ENCODE measurements at places on chromosomes 12 and 14.

DNA sequence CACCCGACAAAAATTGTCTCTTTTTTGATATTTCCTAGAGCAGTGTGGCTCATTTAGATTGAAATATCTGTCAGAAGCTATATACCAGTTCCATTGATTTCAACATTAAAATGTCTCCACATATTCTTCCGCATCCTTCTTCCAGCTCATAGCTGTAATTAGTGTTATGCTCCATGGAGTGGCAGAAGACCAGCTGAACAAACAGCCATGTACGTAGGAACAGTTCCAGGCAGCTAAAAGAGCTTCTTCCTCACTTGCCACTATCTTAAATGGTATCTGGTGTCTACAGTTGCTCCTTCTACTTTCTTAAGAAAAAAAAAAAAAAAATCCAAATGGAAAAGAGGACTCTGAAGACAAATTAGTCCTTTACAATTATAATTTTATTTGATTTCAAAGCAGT is 848.0 kb downstream of the DIO2 start:
- DNase-seq = no peak

GRCh38 chr12:131454418-131455217 is 256.3 kb upstream of the SFSWAP start:
- peak; percentile 58 for DNase-seq

GRCh38 chr14:75445963-75446362 is 18.1 kb downstream of the JDP2 start:
- DNase-seq = no peak

- no peak for DNase-seq
Measured at GRCh38 chr12:124413915-124414314, 119.0 kb downstream of the RFLNA start.

DNA sequence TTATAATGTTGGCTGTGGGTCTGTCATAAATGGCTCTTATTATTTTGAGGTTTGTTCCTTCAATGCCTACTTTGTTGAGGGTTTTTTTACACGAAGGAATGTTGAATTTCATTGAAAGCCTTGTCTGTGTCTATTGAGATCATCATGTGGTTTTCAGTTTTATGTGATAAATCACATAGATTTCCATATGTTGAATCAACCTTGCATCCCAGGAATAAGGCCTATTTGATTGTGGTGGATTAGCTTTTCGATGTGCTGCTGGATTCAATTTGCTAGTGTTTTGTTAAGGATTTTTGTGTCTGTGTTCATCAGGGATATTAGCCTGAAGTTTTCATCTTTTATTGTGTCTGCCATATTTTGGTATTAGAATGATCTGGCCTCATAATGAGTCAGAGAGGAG is 27.6 kb downstream of the SLC2A13 start:
- no peak for DNase-seq

DNA sequence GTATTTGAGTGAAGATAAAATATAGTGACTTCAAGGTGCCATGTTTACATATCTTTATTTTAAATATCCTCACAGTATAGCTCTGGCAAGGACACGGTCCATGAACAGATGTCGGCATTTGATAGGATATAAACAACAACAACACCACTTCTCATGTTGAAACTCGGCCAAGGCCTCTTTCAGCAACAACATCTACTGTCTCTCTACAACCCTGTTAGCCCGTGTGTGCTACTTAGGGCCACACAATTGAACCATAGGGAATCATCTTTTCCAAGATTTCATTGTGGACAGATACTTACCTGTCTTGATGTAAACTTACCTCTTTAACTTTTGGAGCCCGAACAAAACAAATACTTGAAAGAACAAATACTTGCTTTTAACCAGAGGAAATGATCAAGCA is 168.7 kb upstream of the SSTR1 start:
- no peak for DNase-seq

DNA sequence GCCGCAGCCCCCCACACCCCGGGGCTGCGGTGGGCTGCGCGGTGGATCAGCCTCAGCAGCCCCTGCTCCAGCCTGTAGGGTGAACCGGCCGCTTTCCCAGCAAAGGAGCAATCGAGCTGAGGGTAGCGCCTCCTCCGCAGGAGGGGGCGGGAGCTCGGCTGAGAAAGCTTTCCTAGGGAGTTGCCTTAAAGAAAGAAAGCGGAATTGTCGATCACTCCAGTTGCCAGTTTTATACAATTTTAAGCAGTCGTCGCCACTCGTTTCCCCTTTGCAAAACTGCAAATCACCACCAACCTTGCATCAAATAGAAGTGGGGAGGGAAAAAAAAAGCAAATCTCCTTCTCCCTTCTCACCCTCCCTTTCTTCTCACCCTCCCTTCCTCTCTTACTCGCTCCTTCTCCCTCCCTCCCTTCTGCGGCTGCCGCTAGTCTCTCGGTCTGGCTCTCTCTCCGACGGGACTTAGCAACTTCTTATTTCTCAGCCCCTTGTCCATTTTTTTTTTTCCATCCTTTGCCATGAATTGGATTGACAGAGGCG is at the start of gene PDE3A:
TSS of gene PDE3A (plus strand) at position 424 of the 537 bp plus-strand sequence. CDS start 748 bp downstream, outside the sequence.
- no peak for DNase-seq

- DNase-seq = no peak
Measured at GRCh38 chr14:79573486-79573885, 637.8 kb downstream of the DIO2 start.

- DNase-seq = no peak
Measured at GRCh38 chr14:57364659-57365450, 25.5 kb upstream of the NAA30 start.

DNA sequence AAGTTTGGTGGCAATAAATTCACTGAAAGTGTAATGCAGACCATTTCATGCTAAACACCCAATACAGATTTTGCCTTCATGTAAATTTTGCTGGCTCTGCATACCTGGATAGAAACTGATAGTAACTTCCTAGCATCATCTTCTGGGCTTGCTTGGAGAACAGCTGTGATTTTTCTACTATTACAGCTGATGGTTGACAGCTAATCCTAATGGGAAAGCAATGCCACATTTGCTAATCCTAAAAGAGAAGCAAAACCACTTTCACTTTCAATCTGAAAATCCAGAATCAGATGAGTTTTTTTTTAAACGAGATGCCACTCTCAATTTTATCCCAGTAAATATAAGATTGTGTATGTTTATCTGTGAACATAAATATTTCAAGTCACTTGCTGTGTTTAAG is 1035.9 kb downstream of the TRHDE start:
- DNase-seq = no peak

DNA sequence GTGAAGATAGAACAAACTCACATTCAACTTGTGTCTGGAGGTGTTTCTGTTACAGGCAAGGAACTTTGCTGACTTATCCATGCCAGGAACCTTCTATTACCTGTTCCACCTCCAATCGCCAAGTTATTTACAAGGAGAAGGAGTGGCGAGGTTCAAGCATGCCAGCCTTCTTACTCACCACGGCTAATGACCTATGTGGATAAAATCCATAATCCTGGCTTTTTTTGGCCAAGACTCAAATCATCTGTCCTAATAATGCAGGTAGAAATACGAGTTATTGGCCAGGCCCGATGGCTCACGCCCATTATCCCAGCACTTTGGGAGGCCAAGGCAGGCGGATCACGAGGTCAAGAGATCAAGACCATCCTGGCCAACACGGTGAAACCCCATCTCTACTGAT is 241.6 kb downstream of the TMEM132D start:
- DNase-seq = no peak

DNA sequence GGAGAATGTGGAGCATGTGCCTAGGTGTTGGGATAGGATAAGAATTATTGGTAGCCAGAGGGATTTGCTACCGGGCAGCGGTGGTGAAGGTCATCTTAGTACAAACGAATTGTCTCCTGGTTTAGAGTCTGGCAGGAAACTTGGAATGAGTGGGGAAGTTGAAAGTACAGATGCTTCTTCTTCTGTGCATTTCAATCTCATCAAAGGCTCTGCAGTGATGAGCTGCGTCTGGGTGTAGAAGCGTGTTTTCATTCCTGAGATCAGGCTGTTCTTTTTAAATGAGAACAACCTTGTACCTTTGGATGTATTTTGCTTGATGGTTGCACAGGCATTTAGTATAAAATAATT is 2.1 kb downstream of the WNK1 start:
- DNase-seq = no peak

GRCh38 chr14:96130854-96131253 is 73.8 kb upstream of the BDKRB2 start:
- DNase-seq = no peak

DNA sequence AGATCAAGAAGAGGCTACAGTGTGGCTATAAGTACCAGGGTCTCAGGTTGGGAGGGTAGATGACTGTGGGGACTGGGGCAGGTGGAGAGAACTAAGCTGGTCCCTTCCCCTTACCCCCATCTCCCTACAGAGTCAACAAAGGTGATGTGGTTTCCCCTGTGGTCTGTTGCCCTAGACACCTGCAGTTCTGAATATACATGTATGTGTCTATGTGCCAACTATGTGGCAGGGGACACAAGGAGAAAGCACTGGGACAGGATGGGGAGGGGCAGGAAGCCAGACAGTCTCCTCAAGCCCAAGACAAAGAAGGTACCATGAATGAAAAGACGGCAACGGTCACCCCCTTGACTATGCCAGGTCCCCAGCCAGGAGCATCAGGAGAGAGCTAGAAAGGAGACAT is 4.5 kb upstream of the HDAC7 start:
- no peak for DNase-seq

DNA sequence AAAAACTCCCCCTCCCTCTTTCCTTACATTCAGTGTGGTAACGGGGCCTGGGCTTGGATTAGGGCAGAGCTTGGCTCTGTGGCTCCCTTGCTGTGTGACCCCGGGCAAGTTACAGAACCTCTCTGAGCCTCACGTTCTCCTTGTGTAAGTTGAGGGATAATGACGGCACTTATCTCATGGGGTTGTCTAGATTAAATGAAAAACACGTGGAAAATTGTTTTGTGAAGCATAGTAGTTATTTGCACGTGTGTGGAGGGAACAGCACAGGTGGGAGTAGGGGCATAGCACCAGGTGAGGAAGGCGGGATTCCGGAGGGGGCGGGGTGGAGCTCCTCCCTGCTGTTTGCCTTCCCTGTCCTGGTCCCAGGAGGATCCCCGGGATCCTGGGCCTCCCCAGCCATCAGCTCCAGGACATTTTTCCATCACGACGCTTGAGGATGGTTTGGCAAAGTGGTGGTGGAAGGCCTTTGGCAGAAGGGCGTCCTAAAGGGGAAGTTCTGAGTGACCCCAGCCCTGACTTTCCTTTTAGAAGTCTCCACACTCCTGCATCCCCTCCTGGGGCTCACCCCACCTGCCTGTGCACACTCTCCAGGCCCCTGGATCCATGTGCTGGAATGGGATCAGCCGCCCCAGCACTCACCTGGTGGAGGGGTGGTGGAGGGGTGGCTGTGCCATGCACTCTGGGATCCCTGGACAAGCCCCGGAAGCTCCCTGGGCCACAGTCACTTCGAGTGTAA is 22.7 kb downstream of the LRTM2 start:
- DNase-seq = no peak

DNA sequence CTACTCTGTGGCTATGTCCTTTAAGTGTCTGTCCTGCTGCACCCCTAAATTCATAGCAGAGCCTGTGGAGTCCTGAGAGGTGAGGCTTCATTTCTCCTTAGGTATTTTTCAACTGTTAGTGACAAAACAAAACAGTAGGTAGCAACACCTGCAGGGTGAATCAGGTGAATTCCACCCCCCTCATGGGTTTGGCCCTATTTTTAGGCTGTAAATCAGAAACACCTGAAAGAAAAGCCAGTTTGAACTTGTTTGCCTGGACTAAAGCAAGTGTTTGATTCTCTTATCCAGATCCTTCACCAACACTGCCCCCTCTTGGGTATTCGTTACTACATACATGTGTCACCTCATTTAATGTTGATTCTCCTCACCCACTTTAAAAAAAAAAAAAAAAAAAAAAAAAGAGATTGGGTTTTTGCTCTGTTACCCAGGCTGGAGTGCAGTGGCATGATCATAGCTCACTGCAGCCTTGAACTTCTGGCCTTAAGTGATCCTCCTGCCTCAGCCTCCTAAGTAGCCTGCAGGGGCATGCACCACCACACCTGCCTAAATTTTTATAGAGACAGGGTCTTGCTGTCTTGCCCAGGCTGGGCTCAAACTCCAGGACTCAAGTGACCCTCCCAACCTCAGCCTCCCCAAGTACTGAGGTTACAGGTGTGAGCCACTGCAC is 10.3 kb downstream of the TBPL2 start:
- no peak for DNase-seq

- DNase-seq = no peak
Measured at GRCh38 chr12:82880442-82880901, 193.8 kb downstream of the TMTC2 start.

DNA sequence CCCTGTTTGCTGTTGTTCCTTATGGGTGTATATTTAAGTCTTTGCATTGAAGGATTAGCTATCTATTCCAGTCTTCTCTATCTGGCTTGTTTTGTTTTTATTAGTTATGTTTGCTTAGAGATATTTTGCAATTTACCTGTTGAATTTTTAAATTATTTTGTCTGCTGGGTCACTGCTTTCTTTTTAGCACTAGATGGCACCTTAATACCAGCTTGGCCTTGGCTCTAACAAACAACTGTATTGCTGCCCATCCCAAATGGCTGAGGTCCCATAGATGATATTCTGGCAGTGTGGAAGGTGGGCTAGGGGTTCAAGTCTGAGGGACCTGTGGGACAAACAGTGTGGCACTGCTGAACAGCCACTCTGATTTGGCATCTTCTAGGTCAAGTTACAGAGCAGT is 144.0 kb upstream of the FBXO33 start:
- DNase-seq = no peak

DNA sequence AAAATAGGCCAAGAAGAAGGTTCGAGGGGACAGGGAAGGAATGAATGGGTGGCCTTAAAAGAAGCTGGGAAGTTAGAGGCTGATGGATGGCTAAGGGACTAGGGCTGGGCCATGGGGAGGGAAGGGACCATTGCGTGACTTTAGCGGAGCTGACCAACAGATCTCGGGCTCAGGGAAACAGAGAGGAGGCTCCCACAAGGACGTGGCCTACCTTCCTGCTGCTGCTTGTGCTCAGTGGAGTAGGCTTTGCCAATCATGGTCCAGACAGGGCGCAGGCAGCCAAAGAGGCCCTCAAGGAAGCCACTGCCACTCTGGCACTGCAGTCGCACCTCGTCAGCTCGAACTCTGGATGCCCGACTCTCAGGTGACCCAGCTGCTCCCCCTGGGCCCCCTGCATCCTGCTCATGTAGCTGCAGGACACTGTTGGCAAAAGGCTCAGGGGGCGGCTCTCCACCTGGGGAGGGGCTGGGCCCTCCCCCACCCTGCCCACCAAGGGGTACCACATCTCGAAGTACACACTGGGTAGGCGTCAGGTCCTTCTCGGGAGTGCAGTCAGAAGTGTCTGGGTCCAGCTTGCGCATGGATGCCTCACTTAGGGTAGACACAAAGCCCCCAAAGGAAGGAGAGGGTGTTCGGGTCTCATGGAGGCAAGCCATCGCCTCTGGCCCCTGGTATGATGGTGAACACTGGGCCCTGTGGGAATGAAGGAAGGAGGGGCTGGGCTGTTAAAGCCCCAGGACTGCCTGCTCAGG is 12.3 kb downstream of the MAP3K12 start:
- DNase-seq = no peak

GRCh38 chr12:12442548-12443071 is 85.7 kb downstream of the BORCS5 start:
- DNase-seq = no peak

GRCh38 chr14:101627915-101628262 is 66.6 kb downstream of the DIO3 start:
- DNase-seq = no peak

DNA sequence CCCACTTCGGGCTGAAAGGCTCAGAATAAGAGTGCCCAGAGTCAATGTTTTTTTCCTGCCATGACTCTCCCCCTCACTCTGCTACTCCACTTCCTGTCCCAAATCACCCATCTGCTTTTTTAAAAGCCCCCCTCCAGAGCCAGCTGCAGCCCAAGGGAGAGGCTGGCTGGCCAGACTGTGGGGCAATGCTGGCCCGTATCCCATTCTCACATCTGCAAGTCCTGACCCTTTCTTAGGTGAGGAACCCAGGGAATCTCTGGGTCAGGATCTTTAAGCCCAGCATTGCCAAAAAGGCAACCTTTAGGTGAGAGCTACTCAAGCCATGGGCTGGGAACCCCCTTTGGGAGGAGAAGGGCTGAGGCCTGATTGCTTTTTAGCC is 1.7 kb upstream of the ITGA5 start:
- no peak for DNase-seq
